Esophagus muscularis mucosa (tissue), 4 donors: ENCODE measurements at places on chromosomes 5 and 9. TPM values are rescaled to one million over a fixed set of nuclear protein-coding genes. Genes with fewer than 3 reads are reported as not detected.

PCA3 gene
- total RNA-seq, result 0.65 TPM

FAM114A2 gene
- 17.4 TPM for total RNA-seq

HTR4 gene
- not detected for total RNA-seq

C7 gene
- total RNA-seq, result 829 TPM

TLR4 gene
- 9.7 TPM for total RNA-seq

PCDHA11 gene
- total RNA-seq, result 0.26 TPM

SPATA31D4 gene
- not detected for total RNA-seq

SLC6A18 gene
- total RNA-seq, result not detected

KCTD16 gene
- 0.11 TPM for total RNA-seq

FGF18 gene
- 0.86 TPM for total RNA-seq

IL13 gene
- total RNA-seq, result not detected

PSD2 gene
- total RNA-seq, result 0.17 TPM

IRGM gene
- not detected for total RNA-seq

ORM2 gene
- total RNA-seq, result not detected

DEPDC1B gene
- total RNA-seq, result 0.57 TPM

SLCO6A1 gene
- total RNA-seq, result not detected

DMRTA1 gene
- total RNA-seq, result 4.5 TPM

ASS1 gene
- total RNA-seq, result 67.7 TPM

ECM2 gene
- 10.4 TPM for total RNA-seq

APBA1 gene
- total RNA-seq, result 9.7 TPM

ABCA1 gene
- total RNA-seq, result 51.1 TPM

WDR31 gene
- total RNA-seq, result 2.8 TPM

PCDHA5 gene
- 0.17 TPM for total RNA-seq

PRR16 gene
- total RNA-seq, result 9.1 TPM

CTNNAL1 gene
- 77.7 TPM for total RNA-seq

LCN1 gene
- total RNA-seq, result not detected

SLC34A3 gene
- total RNA-seq, result not detected

SHC3 gene
- 3.3 TPM for total RNA-seq

C9orf43 gene
- total RNA-seq, result 0.17 TPM

PDE6A gene
- total RNA-seq, result not detected

IQGAP2 gene
- 25.7 TPM for total RNA-seq

PLAC8L1 gene
- total RNA-seq, result not detected

COL15A1 gene
- total RNA-seq, result 150 TPM

BRD8 gene
- total RNA-seq, result 29.2 TPM

ERAP2 gene
- total RNA-seq, result 7.5 TPM

C9orf153 gene
- 0.46 TPM for total RNA-seq

GARIN3 gene
- total RNA-seq, result not detected

ACOT12 gene
- not detected for total RNA-seq

C8G gene
- not detected for total RNA-seq

FIBCD1 gene
- total RNA-seq, result not detected

ANKRD34B gene
- not detected for total RNA-seq

PHF24 gene
- 0.78 TPM for total RNA-seq
